Frontal cortex (tissue), 4 donors: ENCODE measurements at places on chromosomes 1 and 21. TPM values are rescaled to one million over a fixed set of nuclear protein-coding genes. Genes with fewer than 3 reads are reported as not detected.

DNA sequence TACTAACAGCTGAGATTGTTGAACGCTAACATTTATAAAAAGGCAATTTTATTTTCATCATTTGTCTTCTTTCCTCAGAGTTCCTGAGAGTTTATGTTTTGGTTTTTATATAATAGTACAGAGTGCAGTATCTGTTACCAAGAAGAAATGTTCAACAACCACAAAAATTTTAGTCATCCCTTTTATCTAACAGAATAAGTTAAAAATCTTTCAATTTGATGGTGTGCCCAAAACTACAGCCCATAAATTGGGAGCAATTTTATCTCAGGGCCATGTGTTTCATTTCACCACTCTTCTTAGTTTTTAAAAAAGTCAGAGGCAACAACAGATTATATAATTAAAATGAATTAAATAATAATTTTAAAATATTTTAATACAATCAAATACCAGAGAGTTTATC lies 37.1 kb downstream of the NEXN start:
- no peak for DNase-seq

- DNase-seq: no peak
Observed at GRCh38 chr1:22611530-22611947, 24.9 kb upstream of the C1QA start.

GRCh38 chr1:159715855-159716254 lies 1.5 kb upstream of the CRP start:
- DNase-seq: no peak

DNA sequence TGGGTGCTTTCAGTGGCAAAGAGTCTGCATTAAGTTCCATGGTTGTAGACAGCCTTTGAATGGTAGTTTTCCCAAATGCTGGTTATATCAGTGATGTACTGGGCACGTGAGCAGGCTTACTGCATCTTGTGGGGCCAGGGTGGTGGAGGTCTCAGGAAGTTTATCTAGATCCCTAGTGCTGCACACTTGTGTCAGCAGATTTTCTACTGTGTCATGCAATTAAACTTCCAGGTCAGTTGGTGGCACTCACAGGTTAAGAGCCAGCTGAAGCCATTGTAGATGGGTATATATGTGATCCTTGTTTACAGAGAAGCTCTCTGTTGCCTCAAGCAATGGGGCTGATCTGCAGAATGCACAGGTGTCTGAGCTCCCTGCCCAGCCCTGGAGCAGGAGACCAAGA lies 33.0 kb downstream of the FOXJ3 start:
- no peak for DNase-seq

GRCh38 chr1:235207209-235207565 lies 46.1 kb upstream of the RBM34 start:
- DNase-seq: no peak

DNA sequence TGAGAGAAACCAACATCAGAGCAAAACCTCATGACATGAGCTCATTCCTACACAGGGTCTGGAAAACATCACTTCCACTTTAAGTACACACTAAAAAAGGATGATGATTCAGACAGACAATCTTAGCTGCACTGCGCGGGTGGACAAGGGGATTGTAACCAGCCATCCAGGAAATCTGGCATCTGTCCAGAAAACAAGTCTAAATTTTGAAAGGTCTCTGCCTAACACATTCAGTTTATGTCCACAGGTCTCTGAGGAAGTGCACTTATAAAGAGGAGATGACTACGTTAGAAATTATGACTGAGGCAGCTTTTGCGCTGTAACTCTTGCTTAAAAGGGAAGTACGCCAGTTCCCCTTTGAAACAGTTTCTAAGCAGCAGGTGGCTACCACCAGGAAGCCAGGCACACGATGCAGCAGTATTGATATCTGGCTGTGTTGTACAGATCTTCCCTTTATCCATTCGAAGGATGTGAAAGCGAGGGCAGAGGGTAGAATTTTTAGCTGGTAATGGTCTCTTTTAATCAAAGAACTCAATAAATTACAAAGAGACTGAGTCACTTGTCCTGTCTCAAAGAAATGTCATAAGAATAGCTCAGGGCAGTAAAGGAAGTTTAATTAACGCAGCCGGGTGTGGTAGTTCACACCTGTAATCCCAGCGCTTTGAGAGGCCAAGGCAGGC lies 128.0 kb downstream of the SETD4 start:
- DNase-seq: peak; percentile 13

Gene KRTAP27-1
- total RNA-seq: not detected

DNA sequence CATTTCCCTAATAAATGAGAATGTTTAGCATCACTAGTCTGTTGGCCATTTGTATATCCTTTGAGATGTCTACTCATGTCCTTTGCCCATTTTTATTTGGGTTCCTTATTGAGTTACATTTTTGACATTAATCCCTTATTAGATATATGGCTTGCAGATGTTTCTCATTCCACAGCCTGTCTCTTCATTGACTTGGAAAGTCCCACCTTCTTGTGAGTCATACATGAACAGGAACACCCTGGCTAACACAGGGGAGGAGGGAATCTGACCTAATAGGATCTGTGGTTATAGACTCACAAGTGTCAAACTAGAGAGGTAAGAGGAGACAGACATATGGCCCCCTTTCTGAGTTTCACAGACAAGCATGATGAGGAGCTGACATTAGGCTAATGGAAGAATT lies 11.5 kb downstream of the ZP4 start:
- DNase-seq: no peak

GRCh38 chr1:119531606-119532323 lies 24.8 kb downstream of the HSD3B1 start:
- DNase-seq: no peak

GRCh38 chr1:6013491-6013890 lies 21.3 kb upstream of the NPHP4 start:
- no peak for DNase-seq

DNA sequence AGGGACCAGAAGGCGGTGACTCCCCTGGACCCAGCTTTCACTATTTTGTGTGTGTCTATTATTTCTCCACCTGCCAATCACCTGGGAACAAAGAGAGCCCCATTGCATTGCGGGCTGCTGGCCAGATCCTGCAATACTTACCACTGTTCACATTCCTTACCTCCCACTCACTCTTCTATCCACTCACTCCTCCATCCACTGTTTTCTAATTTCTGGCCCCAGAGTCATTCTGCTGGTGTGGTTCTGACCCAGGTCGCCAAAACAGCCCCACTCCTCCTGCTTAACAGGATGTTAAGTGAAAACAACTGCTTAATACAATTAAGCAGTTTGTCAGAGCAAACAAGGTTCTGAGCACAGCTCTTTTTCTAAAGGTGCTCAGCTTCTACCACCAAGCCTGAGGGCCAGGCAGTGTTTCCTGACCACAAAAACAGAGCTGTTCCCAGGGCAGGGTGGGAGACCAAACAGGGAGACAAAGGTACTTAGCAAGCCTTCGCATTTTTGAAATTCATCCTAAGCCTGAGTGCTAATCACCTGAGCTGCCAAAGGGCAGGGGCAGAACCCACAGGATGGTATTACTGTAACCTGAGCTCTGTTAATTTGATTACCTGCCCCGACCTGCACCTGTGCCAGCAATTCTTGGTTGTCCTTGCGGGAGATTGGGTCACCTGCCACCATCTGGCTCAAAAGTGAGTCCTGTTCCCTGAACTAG lies 38.5 kb upstream of the EFCAB14 start:
- DNase-seq: no peak

DNA sequence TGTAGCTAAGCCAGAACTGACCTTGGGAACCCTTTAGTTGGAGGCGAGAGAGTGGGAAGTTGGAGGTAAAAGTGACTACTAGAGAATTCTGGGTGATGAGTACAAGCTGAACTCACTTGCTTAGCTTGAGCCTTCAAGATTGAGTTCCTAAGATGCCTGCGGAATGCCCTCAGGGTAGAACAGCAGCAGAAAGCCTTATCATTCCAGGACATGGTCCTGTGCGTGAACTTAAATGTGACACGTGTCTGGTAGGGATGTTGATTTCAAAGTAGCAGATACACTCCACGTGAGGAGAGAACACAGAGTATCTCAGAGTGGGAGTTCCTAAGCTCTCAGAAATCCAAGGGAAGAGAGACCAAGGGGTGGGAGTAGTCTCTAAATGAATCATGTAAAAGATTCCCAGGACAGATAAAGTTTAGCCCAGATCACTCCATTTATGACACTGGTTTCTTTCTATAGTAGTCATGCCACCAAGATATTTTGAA lies 60.1 kb downstream of the KCNK1 start:
- no peak for DNase-seq

DNA sequence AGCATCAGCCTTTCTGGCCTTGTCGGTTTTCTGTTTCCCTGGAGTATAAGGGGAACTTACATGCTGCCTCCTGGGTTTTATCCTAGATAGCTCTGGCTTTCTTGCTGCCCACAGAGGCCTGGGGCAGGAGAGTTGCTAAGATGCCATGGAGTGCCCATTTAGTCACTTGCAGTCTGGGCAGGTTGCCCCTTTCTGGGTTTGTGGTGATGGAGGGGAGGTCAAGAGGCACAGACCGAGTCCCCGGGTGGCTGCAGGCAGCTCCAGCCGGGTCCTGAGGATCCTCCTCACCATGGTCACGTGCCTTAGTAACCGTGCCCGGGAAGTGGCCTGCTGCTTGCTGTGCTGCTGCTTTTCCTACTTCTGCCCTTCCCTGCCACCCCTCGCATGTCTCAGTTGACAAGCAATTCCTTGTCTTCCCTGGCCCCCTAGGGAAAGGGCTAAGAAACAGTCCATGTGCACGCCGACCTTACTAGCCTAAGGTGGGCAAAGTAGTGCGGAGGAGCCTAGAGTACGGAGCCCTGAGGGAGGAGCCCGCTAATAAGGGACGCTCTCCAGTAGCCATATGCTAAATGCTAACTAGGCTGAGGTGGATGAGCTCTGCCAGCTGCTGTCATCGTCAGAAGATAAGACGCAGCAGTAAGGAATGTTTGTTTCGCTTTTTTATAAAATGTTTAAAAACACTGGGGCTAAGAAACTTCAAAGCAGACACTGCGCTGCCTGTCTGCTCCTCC lies 34.8 kb downstream of the CLCA1 start:
- no peak for DNase-seq

DNA sequence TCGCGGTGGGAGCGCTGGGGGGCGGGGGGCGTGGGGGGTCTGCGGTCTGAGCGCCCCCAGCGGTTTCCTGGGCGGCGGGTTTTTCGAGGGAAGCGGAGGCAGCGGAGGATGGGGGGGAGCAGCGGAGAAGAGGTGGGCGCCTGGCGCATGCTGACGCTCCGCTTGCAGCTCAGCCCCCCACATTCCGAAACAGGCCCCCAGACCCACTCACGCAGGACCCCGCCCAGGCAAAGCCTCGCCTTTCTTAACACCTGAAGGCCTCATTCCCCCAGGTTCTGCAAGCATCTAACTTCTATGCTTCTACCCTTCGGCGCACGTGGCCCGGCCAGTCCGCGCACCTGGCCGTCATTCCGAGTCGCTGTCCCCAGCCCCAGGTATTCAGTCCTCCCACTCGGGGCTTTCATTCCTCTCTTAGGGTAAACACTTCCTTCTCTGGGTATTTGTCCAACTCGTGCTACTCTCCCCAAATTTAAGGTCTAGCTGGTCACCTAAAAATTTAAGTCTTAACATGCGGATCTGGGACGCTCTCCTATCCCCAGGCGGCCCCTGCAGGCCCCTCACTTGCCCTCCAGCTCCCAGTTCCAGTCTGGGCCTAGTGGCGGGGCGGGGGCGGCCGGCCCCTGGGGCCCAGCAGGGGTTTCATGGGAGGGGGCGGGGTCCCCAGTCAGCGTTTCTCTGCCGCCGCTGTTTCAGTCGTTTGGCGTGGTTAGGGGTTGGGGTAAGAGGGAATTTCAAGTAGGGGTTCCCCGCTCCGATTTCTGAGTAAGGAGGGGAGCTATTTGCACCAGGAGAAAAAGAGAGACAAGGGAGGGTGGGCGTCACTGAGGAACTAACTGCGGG lies 2.8 kb upstream of the ZBTB7B start:
- peak; percentile 46 for DNase-seq

Gene PTPRC
- total RNA-seq: 2.9 TPM

Gene KCNN3
- 2.4 TPM for total RNA-seq

GRCh38 chr21:44065428-44065827 lies 41.8 kb upstream of the PWP2 start:
- no peak for DNase-seq

DNA sequence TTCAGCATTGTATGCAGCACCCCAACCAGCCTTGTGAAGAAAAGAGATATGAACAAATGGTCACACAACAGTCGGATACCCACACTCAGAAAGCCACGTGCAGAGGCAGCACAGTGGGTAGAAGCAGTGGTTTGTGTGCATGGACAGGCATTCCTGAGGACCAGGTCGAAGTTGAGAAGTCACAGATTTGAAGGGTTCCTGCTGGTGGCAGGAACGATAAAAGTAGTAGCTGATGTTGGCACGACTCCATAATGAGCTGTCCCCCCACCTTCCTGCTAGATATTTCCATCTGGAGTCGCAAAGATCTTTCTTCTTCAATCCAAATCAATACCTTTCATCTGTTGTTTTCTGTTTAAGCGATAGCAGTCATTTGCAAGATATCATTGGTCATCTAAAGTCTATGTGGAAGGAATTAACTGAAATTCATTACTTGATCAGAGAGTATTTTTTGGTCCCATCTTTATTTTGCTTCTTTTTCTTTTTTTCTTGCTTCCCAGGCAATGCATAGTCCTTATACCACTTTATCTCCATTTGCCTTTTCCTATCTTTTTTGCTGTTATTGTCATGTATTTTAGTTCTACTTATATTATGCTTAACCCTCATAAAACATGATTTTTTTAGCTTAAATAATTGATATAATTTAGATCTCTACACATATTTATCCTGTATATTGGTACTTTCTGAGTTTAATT lies 176.4 kb downstream of the DHRS3 start:
- DNase-seq: no peak

GRCh38 chr1:162292422-162292849 lies 84.2 kb downstream of the SPATA46 start:
- no peak for DNase-seq

DNA sequence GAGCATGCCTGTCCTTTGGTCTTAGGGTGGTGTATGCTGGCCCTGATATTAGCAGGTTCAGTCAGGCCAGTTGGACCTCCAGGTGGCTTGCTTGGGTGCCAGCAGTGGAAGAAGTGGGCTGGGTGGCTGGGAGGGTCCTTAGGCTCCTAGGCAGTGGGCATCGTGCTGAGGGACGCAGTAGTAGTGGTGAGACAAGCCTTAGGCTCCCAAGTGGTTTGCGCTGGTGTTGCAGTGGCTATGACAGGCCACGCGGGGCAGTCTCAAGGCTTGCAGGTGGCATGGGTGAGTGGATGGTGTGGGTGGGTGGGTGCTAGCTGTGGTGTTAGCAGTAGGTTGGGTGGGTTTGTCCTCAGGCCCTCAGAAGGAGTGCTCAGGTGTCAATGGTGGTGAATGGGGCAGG lies 162.3 kb downstream of the FMN2 start:
- DNase-seq: no peak

- DNase-seq: no peak
Observed at GRCh38 chr1:18932387-18932786, 24.1 kb downstream of the IFFO2 start.
